Peyer's patch (tissue), 4 donors: ENCODE measurements at places on chromosomes 2 and 18.

- no peak for DNase-seq
Observed at GRCh38 chr18:51519571-51519970, 322.1 kb upstream of the MEX3C start.

- no peak for DNase-seq
Observed at GRCh38 chr18:5419030-5419429, 123.5 kb upstream of the ZBTB14 start.

GRCh38 chr2:232571026-232571474, 20.6 kb downstream of the EIF4E2 start:
- no peak for DNase-seq

GRCh38 chr2:21461754-21462240, 338.0 kb downstream of the TDRD15 start:
- DNase-seq, result no peak

GRCh38 chr18:73408469-73408868, 540.7 kb upstream of the NETO1 start:
- DNase-seq, result no peak

- no peak for DNase-seq
Observed at GRCh38 chr2:172710584-172711047, 25.0 kb upstream of the RAPGEF4 start.

GRCh38 chr2:111905990-111906735, 7.8 kb downstream of the MERTK start:
- DNase-seq, result peak; percentile 55

GRCh38 chr2:160474319-160474645, 19.3 kb downstream of the RBMS1 start:
- DNase-seq, result no peak

DNA sequence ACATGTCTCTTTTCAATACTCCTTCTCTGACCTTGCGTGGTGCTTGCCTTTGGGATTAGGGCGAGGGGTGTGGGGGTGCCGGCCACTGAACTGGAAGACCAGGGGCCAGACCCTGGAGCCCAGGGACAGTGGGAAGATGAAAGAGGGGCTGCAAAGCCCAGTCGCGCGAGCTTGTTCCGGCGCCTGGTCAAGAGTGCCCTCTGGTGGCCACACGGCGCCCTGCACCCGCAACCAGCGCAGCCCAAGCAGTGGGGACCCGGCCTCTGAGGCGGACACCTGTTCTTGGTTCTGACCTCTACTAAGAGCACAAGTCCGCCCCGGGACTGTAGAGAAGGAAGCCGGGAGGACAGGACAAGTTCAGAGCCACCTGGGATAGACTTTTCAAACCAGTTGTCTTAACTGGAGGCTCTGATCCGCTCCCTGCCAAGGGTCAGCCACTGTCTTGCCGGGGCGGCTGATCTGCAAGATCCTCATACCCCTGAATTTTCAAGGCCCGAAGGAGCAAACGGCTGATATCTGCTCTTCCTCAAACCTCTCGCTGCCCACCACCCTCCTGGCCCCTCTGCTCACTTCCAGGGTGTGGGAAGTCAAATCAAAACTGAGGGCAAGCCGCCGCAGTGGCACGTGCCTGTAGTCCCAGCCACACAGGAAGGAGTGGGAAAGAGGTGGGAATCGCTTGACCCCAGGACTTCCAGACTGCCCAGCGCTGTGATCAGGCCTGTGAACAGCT, 14.9 kb upstream of the MSH6 start:
- peak; percentile 85 for DNase-seq

- peak; percentile 54 for DNase-seq
Observed at GRCh38 chr2:90069290-90069894, 1377.9 kb downstream of the RPIA start.

- DNase-seq, result no peak
Observed at GRCh38 chr2:200615247-200615646, 29.4 kb downstream of the AOX1 start.

GRCh38 chr18:11266781-11267480, 117.6 kb upstream of the PIEZO2 start:
- no peak for DNase-seq

- no peak for DNase-seq
Observed at GRCh38 chr2:120294008-120294340, 41.3 kb downstream of the RALB start.

DNA sequence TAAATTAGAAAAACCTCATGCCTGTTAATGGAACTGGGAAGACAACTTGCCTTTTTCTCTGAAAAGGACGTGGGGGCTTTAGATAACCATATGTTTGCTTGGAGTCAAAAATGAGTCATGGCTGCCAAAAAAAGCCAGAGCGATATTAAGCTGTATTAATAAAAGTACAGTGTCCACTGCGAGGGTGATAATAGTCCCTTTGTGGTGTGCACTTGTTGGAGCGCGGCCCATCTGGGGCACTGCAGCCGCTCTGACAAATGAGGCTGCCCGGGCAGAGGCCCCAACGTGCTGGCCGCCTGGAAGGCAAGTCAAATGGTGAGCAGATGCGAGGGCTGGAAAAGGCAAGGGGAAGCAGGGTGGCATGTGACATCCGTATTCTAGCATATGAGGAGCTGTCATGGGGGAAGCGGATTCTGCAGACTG, 103.3 kb upstream of the NCK2 start:
- DNase-seq, result no peak

DNA sequence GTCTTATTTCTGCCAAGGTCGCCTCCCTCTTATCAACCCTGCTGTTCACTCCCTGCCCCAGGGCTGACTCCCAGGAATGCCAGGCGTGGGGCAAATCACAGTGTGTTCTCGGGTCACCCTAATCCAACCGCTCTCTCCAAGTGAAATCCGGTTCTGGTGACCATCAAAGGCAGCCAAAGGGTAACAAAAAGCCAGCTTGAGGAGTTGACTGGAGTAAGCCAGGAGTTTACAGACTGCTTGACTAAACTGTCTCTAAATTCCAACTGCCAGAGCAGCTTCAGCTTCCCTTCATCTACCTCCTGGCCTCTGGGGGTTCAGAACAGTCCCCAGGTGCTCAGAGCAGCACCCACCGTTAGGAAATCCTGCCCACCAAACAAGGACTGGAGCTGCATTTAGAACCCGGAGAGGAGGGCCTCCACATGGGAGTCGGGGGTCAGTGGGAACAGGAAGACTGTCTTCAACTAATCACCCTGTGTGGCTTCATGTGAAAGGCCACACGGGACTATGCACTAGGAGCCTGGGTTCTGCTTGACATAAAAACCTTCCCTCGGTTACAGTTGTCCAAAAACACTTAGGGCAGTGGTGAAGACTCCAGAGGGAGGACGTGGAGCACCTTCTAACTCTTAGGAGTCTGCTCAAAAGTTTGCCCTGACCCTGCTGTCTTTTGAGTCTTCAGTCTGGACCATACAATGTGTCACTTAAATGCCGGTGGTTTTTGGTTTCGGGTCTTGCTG, 24.2 kb upstream of the MCFD2 start:
- no peak for DNase-seq

DNA sequence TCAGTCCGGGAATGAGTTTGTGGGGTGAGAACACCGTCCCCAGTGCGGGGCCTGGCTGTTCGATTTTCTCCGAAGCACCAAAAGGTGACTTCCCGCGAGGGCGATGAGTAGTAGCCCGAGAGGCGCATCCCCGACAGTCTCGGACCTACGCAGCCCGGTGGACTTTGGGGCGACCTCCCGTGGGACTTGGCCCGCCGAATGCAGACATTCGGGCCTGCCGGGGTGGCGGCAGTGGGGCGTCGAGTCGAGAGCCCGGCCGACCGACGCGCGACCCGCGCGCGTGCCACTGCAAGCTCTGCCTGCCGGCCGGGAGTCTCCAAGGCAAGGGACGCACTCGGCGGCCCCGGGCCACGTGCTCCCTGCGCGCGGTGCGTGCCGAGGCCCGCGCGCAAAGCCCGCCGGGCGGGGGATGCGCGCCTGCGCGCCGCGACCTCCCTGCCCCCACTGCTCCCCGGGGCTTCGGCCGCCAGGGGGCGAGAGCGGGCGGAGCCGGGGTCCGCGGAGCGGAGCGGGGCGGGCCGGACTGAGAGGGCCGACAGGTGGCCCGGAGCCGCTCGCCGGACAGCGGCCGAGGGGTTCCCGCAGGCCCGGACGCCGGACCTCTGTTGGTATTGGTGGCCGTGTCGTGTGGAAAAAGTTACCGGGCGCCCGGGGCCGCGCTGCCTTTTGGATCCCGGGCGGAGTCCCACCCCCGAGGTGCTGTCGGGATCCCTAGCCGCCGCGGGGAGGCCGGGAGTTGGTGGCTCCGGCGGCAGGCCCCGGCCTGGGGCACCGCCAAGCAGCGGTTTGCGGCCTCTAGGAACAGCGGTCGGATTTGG, 1.9 kb downstream of the PTMA start:
- DNase-seq, result peak; percentile 92

- no peak for DNase-seq
Observed at GRCh38 chr2:8606226-8606625, 75.6 kb upstream of the ID2 start.

DNA sequence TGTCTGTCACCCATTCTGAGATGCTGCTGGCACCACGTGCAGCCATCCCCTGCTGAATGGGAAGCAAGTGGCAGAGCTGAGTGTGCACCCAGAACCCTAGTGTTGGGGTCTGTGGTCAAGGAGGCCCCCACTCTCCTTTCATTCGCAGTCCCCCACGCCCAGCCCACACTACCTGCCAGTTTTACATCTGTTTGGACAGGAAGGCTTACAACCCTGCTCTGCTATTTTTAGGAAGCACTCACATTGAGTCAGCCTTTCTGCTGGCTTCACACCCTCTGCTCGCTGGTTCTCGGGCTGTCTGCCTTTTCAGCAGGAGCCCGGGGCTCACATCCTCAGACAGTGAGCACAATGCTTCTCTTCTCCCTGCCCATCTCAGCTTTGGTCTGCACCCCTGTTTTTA, 10.7 kb upstream of the ADCY3 start:
- DNase-seq, result no peak

- no peak for DNase-seq
Observed at GRCh38 chr18:31079973-31080372, 22.2 kb downstream of the DSC2 start.

- DNase-seq, result no peak
Observed at GRCh38 chr18:58674863-58675472, 3.7 kb downstream of the MALT1 start.

GRCh38 chr2:171513719-171514160, 8.5 kb upstream of the CYBRD1 start:
- DNase-seq, result no peak

GRCh38 chr18:45654677-45655076, 39.4 kb downstream of the SLC14A2 start:
- no peak for DNase-seq

- peak; percentile 54 for DNase-seq
Observed at GRCh38 chr18:9708057-9708433, at the start of gene RAB31. Gene RAB31, plus strand, starts transcription at chr18:9708301. Its CDS starts 105 bp downstream, at chr18:9708406.

- no peak for DNase-seq
Observed at GRCh38 chr18:21218862-21219261, 23.2 kb upstream of the GREB1L start.

DNA sequence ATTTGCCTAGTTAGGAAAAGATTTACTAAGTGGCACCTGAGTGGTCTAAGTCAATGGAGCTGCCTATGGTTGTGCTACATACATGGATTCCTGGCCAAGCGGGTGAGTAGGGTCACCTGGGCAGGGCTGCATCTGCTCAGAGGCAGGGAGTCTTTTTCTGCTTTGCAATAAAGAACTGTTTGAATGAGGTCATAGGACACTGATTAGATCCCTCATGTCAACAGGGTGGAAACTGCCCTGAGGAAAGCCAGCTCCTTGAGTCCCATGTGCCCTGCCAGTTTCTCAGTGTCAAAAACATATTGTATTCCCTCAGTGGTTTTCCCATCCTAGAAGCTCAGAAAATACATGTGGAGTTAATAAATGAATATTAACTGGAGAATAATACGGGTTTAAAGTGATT, 4.6 kb downstream of the LAMA3 start:
- DNase-seq, result peak; percentile 48

DNA sequence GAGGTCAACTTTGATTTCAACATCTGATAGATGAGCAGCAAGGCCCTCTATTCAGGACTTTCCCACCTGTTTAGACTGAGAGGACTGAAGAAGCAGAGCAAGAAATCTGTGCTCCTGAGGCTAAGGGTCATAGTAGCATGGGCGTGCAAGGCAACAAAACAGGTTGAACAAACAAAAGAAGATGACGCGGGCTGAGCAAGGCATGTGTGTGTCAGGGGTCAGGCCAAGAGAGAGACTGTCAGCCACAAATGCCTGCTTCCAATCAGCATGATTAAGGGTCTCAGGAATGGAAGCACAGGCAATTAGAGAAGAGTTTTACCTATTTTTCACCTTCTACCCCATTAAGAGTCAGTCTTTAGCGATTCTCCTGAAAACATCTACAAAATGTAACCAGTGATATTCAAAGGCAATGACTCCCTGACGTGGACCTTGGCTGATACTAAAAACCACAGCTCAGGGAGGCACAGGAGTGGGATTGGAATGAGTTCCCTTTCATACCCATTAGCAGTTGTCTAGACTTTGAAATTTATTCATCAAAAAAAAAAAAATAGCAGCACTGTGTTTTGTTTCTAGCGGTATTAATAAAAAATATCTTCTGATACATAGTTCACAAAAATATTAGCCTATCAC, 81.9 kb downstream of the DYNAP start:
- DNase-seq, result peak; percentile 51

GRCh38 chr2:193783681-193784080, 1588.9 kb upstream of the TMEFF2 start:
- DNase-seq, result no peak

DNA sequence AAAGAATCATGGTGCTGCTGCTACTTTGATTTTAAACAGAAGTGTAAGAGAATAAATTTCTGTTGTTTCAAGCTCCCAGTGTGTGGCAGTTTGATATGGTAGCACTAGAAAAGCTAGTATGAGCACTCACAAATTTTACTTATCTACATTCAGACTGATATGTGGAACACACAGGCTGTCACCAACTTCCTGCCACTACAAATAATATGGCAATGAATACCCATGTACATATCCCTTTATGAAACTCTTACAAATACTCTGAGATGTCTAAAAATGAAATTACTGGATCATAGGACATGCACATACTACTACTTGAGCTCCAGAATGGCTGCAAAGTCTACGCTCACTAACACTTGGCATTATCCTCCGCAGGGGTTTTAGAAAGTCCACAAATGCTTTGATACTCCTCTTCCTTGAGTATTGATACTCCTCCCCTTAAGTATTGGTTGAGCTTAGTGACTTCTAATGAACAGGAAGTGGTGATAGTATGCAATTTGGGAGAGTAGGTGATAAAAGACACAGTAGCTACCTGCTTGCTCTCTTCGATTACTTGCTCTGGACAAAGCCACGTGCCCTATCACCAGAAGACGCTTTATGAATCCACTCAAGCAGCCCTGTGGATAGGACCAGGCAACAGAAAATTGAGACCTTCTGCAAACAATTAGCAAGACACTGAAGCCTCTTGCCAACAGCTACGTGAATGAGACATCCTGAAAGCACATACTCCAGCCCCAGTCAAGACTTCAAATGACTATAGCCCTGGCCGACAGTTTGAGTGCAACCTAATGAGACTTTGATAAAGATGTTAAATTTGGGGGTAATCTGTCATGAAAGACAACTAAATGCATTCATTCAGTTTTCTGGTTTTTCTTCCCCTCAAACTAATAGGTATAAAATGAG, 35.4 kb downstream of the FBXO11 start:
- DNase-seq, result no peak

GRCh38 chr2:174586418-174587295, 10.9 kb downstream of the WIPF1 start:
- no peak for DNase-seq

DNA sequence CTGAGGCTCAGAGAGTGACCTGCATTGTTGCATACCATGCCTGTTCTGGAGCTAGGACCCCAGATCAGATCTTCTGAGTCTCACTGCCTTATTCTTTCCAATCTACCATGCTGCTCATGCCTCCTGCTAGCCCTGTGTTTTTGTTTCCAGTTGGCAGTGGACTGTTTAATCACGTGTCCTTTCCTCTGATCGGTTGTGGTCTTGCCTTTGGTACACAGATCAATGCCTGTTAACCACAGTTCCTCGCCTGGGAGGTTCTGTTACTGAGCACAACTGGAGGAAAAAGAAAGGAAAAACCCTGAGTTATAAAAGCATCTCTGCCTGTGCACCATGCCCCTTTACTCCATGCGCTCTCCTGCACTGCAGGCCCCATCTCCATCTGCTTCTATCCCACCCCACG, 329.1 kb downstream of the SETBP1 start:
- DNase-seq, result no peak
